Stimulated activated CD4-positive, alpha-beta T cell treated with anti-CD3 and anti-CD28 coated beads, Interleukin-2, amount 100 ng/mL, for 24 hours (primary cell): ENCODE measurements at places on chromosomes 6 and 20.
A peak's percentile ranks its signal among the peaks of the same experiment; 100 is the strongest.

DNA sequence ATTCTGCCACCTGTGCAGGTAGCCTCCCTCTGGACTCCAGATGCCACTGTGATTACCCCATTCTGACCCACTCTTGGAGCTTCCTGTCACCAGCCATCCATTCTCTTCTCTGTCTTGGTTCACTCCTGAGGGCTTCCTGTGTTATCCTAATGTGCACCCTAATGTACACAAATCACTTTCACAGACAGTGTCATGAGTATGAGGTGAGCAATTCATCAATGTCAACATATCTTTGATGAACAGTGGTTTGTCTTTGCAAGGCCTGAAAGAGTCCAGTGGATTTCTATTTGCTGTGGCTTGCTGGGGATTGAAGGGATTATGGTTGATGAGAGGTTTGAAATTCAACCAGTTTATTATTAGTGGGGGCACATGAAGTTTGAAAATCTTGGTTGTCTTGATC is 63.8 kb upstream of the EEF1E1 start:
- DNase-seq = no peak

DNA sequence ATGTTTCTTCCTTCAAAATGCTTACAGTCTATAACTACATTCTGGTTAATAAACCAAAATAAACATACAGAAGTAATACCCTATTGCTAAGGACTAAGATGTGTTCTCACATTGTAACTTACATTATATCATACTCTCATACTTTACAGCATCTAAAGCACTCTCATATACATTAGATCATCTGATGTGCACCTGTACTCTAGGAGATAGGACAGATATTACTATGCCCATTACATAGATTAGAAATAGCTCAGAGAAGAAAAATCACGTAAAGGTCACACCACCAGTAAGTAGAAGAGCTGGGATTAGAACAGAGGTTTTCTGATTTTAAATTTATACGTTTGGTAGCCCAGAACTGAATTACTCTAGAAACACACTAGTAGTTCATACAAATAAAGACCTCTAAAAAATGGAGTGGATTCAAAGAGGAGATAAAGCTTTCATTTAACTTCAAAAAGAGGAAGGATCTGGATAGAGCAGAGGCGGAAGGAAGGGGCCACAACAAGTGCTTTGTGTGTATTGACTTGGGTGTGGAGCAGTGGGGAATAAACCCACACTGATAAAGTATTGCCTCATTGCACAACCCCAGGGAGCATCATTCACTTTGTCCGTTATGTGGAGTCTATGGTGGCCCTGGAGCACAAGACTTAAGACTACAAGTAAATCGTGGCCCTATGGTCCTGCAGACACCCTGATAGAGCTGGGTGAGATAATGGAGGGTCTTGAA is 30.9 kb downstream of the SLC2A12 start:
- DNase-seq = no peak

- DNase-seq = peak; percentile 72
Observed at GRCh38 chr6:87078983-87079616, 15.8 kb downstream of the CGA start.

DNA sequence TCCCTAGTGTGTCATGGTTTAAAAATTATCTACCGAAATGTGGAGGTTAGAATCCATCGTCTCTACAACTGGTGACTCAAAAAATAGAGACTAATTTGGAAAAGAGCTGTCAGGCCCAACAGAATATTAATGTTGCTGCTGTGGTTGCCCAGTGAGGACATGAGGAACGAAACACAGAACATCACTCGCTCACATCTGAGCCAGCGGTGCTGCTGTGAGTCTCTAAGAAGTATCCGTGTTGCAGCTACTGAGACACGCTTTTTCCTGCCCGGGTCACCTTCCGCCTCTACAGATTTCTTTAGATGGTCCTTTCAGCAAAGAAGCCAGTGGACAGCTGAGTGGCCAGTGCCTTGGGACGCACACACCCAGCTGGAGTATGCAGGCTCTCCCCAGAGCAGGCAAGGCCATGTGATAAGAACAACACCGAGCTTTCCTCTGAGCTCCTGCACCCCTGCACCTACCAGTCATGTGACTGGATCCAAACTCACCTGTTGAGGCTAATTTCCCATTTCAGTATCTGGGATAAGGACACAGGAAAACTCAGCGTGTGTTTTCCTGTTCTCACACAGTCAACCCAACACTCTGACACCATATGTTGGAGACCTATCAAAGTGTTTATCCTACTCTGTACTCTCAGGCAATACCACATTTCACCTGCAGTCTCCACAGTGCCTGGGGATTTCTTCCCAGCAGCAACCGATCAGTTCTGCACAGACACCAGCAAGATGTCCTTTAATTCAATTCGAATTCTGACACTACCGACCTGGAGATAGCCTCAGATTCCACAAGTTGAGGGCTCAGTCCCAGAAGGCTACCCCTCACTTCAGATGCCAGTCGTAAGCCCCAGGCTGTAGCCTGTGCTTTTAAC is 119.0 kb upstream of the RPS6KA2 start:
- DNase-seq = no peak

GRCh38 chr6:110878751-110879522 is 4.4 kb downstream of the AMD1 start:
- DNase-seq = peak; percentile 21
